Activated T-helper 1 cell treated with anti-CD3 and anti-CD28 coated beads, Interleukin-12 subunit alpha, Interleukin-12 subunit beta, Interleukin-2, Interleukin-4 antibody, amounts not matched to agents 30 ng/mL and 10 ng/mL and 1 ng/mL, durations not matched to agents 14 hours and 24 hours and 36 hours (primary cell): ENCODE measurements at places on chromosomes 2 and 18.

- DNase-seq = no peak
Measured at GRCh38 chr2:226439337-226439736, 360.3 kb downstream of the IRS1 start.

GRCh38 chr2:42414158-42414557 lies 53.1 kb upstream of the COX7A2L start:
- DNase-seq = no peak

DNA sequence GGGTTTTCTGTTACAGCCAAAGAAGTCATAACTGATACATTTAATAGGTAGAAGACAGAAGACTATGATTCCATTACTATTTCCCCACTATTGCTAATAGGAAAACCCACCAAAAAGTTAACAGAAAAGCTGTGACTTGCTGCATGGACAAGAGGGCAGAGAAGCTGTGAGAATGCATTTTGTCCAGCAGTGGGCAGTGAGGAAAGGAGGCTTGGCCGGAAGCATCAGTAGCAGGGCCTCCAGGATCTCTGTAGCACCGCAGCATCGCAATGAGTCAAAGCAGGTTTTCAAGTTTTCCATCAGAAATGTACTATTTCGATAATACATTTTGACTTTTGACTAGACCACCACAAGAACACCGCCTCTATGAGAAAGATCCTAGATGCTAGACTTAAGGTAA lies 24.9 kb downstream of the MYO5B start:
- no peak for DNase-seq

- DNase-seq = no peak
Measured at GRCh38 chr2:147355706-147356105, 489.1 kb upstream of the ACVR2A start.

GRCh38 chr2:232348936-232349335 lies 29.6 kb upstream of the ALPP start:
- no peak for DNase-seq

- DNase-seq = no peak
Measured at GRCh38 chr2:28360058-28360717, 32.5 kb upstream of the FOSL2 start.

- DNase-seq = no peak
Measured at GRCh38 chr2:201215963-201216362, 33.0 kb downstream of the CASP10 start.
